NCI-H187 treated with DMSO at 0.1 percent for 48 hours (cell line): ENCODE measurements at places on chromosomes 13 and 19.

- DNase-seq, result no peak
Measured at GRCh38 chr13:22855926-22856325, 324.9 kb upstream of the SGCG start.

- no peak for DNase-seq
Measured at GRCh38 chr19:17943274-17944221, 10.7 kb downstream of the CCDC124 start.

DNA sequence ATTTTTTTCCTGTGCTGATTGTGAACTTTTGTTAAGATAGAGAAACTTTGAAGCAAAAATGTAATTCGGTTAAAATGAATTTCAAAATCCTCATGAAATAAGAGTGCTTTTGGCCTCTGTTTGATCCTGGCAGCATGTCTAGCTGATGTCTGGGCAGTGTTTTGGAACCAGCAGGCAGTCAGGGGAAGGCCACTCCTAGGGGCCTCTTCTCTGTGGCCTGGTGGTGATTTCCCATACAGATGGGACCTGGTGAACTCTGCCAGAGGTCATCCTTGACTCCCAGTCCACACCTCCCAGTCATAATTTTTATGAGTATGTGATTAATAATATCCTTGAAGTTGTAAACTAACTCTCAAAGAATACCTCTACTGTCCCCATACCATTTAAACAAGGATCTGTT is 226.6 kb downstream of the PCCA start:
- DNase-seq, result no peak

GRCh38 chr19:1276628-1277022 is 1.3 kb downstream of the FAM174C start:
- DNase-seq, result no peak

- DNase-seq, result no peak
Measured at GRCh38 chr13:56563663-56564062, 577.1 kb upstream of the PRR20A start.

- no peak for DNase-seq
Measured at GRCh38 chr19:53157626-53158025, 1.2 kb downstream of the ZNF347 start.

DNA sequence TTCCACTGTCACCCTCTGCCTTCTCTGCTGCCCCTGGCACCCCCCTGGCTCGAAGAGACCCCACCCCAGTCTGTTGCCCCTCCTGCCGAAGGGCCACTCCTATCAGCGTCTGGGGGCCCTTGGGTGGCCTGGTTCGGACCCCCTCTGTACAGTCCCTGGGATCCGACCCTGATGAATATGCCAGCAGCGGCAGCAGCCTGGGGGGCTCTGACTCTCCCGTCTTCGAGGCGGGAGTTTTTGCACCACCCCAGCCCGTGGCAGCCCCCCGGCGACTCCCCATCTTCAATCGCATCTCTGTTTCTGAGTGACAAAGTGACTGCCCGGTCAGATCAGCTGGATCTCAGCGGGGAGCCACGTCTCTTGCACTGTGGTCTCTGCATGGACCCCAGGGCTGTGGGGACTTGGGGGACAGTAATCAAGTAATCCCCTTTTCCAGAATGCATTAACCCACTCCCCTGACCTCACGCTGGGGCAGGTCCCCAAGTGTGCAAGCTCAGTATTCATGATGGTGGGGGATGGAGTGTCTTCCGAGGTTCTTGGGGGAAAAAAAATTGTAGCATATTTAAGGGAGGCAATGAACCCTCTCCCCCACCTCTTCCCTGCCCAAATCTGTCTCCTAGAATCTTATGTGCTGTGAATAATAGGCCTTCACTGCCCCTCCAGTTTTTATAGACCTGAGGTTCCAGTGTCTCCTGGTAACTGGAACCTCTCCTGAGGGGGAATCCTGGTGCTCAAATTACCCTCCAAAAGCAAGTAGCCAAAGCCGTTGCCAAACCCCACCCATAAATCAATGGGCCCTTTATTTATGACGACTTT is 2.0 kb downstream of the ZFP36 start:
- no peak for DNase-seq

DNA sequence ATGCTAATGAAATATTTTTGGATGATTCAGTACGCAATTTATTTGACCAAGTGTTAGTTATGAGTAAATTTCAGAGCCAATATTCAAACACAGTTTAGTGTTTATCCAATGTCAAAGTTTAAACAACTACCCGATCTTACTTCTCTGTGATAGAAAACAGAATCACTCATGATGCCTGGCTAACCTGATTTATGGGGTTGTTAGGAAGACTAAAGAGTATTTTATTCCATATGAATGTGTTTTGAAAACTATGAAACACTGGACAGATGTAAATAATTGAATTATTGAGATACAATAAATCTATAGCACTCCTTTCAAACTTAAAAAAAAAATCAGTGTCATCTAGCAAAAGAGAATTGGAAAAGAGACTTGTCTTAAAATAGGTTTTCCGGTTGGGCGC is 1181.8 kb downstream of the EFNB2 start:
- DNase-seq, result no peak

DNA sequence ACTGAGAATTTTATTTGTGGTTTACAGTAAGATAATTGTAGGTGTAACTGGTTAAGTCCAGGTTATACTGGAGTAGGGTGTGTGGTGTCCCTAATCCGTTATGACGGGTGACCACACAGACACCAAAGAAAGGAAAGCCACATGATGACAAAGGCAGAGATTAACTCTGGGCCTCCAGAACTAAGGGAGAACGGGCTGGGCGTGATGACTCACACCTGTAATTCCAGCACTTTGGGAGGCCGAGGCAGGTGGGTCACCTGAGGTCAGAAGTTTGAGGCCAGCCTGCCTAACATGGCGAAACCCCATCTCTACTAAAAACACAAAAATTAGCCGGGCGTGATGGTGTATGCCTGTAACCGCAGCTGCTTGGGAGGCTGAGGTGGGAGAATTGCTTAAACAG is 10.2 kb upstream of the FUT2 start:
- no peak for DNase-seq

GRCh38 chr19:29326351-29326750 is 113.4 kb upstream of the UQCRFS1 start:
- DNase-seq, result no peak

GRCh38 chr13:113742445-113743120 is 16.4 kb upstream of the TMEM255B start:
- no peak for DNase-seq

- no peak for DNase-seq
Measured at GRCh38 chr13:24865163-24865953, 101.4 kb downstream of the RNF17 start.

DNA sequence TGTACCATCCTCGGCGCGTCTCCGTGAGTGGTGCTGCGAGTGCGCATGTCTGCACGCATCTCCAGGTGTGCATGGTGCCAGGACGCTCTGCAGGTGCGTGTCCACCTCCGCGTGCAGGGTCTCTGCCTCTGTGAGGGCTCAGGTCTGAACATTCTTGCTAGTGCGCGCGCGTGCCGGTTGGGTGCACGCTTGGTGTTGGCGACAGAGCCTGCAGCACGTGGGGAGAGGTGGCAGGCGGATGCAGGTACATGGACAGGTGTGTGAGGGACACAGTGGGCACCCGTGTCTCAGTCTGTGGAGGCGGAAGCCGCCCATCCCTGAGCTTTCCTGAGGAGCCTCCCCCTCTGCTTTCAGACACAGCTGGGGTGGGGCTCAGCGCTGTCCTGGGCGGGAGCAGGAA is 4.9 kb upstream of the OR10H2 start:
- DNase-seq, result no peak

DNA sequence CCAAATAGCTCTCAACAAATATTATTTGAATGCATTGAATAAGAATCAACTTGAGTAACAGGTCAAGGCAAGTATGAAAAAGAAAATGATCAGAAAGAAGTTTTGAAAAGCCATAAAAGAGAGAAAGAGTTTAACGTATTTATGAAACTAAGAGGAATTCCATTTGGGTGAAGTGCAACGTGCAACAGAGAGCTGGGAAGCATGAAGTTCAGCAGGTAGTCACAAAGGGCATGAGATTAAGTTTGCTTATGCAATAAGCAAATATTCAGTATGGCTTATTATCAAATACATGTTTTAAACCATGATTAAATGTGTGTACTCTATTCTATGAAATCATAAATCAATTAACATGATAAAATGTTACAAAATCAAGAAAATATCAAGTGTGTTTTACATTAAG is 62.7 kb upstream of the PCDH17 start:
- DNase-seq, result no peak

DNA sequence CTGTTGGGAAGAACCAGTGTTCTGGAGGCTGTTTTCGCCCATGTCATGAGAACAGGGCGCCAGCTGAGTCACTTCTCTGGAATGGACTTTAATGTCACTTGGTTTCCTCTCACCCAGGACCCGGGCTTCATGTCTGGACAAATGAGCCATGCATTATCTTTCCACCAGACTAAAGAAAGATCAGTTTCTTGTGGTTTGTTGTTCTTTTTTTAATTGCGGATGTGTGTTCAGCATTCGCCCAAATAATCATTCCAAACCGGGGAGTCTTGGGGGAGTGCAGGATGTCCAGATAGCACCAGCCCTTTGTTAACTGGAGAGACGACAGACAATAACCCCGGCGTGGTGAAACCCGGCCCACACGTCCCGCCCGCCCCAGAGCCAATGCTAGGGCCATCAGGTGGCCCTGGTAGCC is 102.5 kb downstream of the COL4A2 start:
- no peak for DNase-seq

GRCh38 chr19:2303211-2303798 is 4.6 kb downstream of the LINGO3 start:
- DNase-seq, result no peak

DNA sequence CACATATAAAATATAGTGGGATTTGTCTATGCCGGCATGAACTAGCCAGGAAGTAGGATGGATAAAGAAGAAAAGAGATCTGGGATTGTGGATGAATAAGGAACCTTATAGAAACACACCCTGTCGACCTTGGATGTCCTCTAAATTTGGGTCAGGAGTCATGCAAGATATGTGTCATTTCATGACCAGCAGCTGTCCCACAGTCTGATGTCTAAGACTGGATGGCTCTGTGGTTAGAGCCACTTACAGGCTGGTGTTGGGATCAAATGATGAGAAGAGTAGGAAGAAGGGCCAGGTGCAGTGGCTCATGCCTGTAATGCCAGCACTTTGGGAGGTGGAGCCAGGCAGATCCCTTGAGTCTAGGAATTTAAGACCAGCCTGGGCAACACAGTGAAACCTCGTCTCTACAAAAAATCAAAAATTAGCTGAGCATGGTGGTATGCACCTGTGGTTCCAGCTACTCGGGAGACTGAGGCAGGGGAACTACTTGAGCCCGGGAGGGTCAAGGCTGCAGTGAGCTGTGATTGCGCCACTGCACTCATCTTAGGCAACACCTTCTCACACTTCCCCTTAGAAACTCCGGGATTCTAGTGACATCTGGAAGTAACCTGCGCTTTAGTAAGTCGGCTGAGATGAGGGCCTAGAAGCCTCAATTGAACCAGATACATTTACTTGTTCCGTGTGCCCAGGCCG is 30.8 kb downstream of the TMED1 start:
- DNase-seq, result no peak

DNA sequence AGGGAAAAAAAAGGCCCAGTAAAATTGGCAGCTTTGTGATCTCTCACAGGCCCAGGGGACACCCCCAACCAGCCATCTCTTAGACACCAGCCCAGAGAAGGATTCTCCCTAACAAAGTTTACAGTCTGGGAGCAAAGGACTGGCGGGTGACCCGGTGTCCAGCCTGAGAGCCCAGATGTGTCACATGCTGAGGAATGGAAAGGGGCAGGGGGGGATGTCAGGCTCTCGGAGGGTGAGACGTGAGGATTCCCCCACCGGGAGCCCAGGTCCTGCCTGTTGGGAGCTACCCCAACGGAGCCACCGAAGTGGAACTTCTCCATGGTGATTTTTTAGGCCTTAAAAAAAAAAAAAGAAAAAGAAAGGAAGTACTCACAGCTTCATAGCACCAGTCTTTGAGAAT is 4.8 kb upstream of the CTXN1 start:
- no peak for DNase-seq

GRCh38 chr19:19835560-19836038 is 14.0 kb upstream of the ZNF506 start:
- DNase-seq, result no peak

GRCh38 chr13:51067210-51067701 is 43.8 kb downstream of the C13orf42 start:
- DNase-seq, result no peak

- no peak for DNase-seq
Measured at GRCh38 chr19:5966215-5966614, 11.7 kb downstream of the RANBP3 start.

- DNase-seq, result no peak
Measured at GRCh38 chr13:46320406-46320805, 66.6 kb downstream of the RUBCNL start.

GRCh38 chr13:107461751-107462150 is 753.6 kb downstream of the LIG4 start:
- DNase-seq, result no peak

- DNase-seq, result no peak
Measured at GRCh38 chr19:1632462-1633268, 19.8 kb downstream of the TCF3 start.

DNA sequence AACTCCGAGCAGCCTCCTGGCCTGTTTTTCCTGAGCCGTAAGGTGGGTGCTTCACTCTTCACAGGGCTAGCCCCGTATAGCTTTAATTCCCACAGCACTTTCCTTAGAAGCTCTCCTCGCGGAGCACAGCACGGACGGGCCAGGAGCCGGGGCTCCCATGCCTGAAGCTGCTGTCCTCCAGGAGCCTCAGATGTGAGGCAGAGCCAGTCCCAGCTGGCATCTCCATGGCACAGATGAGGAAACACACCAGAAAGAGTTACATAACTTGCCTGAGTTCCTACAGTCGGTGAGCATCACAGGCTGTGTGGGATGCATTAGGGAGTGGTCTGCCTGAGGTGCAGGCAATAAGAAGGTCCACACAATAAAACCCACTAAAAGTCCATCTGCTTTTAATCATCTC is 118.5 kb downstream of the ATP8A2 start:
- DNase-seq, result no peak

DNA sequence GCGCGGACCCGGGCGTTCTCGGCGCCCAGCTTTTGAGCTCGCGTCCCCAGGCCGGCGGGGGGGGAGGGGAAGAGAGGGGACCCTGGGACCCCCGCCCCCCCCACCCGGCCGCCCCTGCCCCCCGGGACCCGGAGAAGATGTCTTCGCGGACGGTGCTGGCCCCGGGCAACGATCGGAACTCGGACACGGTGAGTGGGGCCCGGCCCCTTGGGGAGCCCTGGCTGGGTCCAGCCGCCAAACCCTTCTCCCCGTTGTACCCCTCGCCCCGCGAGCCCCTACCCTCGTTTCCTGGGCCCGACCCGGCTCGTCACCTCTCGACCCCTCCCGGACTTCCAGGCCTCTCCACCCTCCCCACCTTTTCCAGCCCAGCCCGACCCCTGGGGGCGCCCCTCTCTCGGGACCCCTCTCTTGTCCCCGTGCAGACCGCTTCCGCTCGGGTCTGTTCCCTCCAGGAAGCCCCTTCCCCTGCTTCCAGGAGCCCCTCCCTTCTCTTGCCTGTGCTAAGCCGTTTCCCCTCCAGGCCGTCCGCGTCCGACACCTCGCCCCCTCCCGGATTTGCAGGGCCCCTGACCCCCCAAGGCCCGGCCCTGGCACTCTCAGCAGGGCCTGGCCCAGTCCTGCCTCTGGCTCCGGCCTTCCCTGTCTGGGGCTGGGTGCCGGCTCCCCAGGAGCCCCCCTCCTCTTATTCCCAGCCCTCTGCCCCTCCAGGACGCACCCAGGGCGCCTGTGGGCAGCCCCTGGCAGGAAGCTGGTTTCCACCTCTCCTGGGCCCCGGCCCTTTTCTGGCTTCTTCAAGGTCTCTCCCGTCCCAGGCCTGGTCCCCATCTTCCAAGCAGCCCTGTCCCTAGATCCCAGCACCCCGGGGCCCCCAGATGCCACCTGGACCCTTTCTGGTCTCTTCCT is 632 bp downstream of the MARK4 start:
- no peak for DNase-seq
